ENCODE measurements at places on chromosomes 6 and 20.

- DNase-seq = no peak
These were observed 41.9 kb downstream of the UTRN start for GRCh38 chr6:144327081-144327480.

DNA sequence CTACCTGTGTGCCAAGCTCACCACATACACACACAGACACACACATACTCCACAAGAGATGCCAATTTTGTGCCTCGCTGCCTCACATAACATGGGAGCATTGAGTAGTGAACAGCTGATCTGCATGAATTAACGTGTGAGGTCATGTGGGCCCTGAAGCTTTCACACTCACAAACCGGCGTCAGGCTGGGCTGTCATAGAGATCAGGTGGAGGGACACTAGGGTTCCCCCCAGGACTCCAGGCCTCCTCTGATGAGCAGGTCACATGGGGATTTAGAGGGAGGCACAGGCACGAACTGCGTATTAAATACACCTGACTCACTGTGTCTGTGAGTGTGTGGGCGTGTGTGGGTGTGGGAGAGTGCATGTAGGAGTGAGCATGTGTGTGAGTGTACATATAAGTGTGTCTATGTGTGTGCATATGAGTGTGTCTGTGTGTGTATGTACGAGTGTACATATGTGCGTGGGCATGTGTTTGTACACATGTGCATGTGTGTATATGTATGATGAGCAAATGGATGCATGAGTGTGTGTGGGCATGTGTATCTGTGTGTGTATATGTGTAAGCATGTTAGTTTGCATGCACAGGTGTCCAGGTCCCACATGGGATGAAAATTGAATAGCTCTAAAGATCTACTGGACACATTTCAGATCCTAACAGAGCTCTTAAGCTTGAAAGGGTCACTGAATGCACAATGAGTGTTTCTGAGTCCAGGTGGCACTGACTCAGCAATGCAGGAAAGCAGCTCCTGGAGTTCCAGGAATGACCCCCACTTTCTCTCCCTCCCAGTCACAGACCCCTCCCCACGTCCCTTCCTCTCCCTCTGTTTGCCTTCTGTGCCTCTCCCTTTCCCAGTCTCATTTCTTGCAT lies 336.6 kb downstream of the PREX1 start:
- DNase-seq = no peak

DNA sequence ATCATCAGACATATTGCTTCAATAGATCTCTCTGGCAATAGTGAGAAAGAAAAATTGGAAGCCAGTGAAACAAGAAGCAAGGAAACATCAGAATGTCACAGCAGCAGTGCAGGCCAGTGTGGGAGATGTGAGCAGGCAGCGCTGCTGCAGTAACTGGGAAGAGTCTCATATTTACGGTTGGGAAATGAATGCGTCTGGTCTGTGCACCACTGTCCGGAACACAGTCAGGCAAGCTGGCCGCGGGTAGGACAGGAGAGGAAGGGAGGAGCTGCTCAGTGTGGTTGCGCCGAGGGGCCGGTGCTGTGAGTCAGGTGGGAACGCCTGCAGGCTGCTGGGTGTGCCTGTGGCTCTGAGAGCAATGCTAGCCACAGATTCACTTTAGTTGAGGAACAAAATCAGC lies 6.4 kb upstream of the PSMG4 start:
- DNase-seq = no peak

GRCh38 chr20:40814631-40814960 lies 125.6 kb upstream of the MAFB start:
- DNase-seq = no peak

DNA sequence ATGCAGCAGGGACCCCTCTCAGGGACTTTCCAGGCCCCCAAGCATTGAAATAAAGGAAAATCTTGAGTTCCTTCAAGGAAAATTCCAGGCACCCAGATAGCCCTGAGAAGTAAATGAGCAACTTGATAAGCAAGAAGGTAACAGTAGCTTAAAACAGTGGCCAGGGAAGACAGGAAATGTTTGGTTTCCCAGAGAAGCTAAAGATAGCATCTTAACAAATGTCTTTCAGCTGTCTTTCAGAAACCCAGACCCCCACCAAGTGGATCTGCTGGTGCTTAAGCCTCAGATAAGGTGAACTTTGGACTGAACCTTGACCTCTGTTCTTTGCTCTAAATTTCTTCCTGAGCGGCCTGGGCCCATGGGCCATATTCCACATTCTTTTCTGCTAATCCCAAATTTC lies 117.8 kb upstream of the CST7 start:
- DNase-seq = no peak

DNA sequence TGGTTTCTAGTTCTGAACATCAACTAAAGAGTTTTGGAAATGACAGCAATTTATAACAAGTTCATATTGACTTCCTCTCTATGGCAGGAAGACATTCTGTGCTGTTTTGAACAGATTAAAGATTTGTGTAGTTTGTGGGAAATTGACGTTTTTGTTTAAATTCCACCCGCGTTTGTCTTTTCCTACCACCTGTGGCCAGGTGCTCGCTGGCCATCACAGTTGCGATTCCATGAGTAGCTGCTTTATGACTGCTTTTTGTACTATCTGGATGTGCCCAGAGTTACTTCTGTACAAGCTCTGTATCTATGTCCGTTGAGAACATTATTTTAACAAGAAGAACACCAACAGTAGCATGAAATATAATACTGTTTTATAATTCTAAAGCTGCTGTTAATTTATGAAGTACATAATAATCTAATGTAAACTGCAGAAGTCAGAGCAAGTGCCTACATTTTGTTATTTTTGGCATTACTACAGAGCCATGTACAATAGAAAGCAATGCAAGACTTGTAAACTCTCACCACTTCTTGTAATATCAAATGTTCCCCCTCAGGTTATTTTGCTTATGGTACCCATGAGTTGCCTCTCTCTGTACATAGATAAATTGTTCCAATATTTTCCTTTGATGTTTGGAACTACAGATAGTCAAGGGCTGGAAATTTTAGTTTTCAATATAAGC lies 33.5 kb downstream of the ZBTB2 start:
- no peak for DNase-seq

- DNase-seq = peak; percentile 52
These were observed 123.4 kb downstream of the LY86 start for GRCh38 chr6:6711832-6712448.

- no peak for DNase-seq
These were observed 109.0 kb downstream of the HMGCLL1 start for GRCh38 chr6:55469951-55470366.

- DNase-seq = no peak
These were observed 322.8 kb downstream of the CD83 start for GRCh38 chr6:14440215-14440910.

DNA sequence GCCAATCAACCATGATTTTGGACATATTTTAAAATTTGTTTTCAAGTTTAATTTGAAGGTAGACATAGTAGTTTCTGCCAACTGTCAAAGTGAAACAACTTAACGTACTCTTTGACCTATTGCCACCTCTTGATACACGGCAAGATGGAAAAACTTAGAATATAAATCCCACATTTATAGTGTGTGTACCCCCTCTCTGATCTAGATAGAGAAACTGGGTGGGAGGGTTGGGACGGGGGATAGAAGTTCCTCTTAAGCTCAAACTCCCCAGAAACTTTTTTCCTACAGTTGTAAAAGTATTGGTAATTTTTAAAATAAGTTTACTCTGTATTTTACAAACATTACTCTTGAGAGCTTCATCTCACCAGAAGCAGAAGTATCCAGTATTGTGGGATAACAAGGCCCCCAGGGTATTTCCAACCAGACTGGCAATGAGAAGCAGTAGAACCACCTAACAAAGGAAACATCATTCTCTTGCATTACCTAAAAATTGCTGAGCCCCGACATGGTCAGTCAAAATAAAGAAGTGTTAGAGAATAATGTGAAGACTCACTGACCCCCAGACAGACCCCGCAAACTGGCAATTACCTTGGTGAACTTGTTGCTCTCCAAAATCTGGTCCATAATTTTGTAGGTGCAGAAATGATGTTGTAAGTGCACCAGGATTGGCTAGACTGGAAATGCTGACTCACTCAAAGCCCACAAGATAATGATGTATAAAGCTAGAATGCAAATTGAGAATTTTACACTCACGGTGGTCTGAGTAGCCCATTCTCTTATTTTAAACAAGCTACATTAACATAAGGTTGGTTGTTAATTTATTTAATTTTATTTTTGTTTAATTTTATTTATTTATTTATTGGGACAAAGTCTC lies 74.7 kb upstream of the TNFAIP3 start:
- DNase-seq = no peak

DNA sequence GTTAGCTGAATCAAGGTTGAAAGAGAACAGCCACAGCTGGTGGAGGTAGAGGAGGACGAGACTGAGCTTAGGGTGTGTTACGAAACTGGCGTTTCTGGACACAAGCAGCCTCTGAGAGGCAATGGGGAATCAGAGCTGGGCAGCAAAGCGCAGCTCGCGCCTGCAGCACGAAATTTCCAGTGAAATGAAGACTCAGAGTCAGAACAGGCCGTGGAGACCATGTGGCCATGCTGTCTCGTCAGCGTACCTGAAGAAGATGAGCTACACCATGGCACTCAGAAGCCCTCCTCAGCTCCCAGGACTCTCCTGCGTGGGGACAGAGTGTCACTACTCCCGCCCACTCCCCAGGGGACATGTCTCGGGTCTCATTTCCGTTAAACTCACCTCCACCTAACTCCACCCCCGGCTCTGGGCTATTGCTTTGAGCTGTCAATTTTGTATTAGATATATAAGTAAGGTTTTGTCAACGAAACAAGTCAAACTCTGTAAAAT lies 256.9 kb downstream of the ERMARD start:
- DNase-seq = no peak

GRCh38 chr6:137272403-137272802 lies 53.2 kb upstream of the IFNGR1 start:
- DNase-seq = no peak

DNA sequence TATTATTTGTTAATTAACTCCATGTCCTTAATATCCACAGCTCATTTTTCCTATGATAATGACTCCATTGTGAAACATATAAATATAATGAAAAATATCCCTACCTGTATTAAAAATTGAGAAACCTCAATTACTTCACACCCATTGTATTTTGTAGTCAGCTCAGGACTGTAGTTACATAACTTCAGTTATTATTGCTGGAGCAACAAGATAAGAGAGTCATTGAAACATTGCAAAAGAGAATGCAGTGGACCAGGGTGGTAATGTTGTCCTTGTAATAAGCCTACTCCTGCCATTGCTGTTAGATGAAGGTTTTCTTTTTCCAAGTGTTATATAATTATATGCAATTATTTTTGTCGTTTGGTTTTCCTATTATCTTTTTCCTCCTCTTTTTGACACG lies 184.4 kb downstream of the PRL start:
- no peak for DNase-seq

GRCh38 chr6:14757418-14757817 lies 488.5 kb upstream of the JARID2 start:
- DNase-seq = no peak

GRCh38 chr20:1338801-1339200 lies 9.9 kb upstream of the SDCBP2 start:
- no peak for DNase-seq

- DNase-seq = no peak
These were observed 66.0 kb downstream of the GPR6 start for GRCh38 chr6:110044096-110044495.
